IPS DF 19.7 (cell line): ENCODE measurements at places on chromosomes 13 and 19.

DNA sequence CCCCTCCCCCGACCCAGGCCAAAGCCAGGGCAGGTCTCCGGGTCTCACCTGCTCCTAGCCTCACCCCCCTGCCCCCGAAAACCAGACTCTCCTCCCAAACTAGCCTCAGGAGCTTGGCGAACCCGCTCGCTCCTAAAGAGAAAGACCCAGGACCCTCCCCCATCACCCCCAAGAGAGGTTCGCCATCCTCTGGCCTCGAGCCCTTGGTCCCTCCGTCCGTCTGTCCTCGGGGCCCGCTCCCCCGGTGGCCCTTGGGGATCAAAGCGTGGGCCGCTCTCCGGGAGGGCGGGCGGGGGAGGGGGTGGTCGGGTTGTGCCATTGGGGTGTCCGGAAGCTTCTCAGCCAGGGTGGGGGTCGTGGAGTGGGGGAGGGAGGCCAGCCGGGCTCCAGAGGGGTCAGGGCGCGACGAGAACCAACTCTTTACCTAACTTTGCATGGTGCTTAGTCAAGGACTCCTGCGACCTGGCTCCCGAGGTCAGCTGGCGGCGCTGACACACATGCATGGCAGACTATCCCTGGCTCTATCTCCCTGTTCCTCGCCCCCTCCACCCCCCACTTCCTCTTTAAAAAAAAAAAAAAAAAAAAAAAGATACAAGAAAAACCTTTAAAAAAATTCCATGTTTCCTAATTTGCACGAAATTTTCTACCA is 15.6 kb downstream of the SMIM24 start:
- no peak for DNase-seq

- DNase-seq, result no peak
Measured at GRCh38 chr19:3153286-3154230, 17.7 kb downstream of the GNA15 start.

DNA sequence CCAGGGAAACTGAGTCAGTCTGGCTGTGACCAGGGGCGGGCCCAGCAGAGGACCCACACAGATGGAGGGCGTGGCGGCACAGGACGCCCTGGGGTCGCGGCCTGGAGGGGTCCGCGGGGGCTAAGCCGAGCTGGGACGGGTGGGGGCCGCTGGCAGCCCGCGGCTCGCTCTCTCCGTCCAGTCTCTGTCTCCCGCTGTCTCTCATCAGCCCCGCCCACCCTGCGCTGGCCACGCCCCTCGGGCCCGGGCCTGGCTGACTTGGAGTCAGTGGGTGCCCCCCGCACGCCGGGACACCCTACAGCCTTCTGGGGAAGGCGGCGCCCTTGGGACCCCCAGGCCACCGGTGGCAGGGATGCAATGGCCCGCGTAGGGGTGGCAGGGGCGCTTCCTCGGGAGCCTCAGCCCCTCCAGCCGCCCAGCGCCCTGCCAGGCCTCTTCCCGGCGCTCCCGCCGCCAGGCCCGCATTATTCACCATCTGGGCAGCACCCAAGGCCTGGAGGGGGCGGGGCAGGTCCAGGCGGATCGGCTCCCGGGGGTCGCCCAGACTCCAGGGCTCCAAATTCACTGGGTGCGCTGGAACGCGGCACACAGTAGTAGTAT is at the start of gene TBXA2R:
Gene TBXA2R (minus strand): TSS at position 186 of the 600 bp plus-strand sequence. CDS start 6,241 bp downstream, outside the sequence.
- no peak for DNase-seq

DNA sequence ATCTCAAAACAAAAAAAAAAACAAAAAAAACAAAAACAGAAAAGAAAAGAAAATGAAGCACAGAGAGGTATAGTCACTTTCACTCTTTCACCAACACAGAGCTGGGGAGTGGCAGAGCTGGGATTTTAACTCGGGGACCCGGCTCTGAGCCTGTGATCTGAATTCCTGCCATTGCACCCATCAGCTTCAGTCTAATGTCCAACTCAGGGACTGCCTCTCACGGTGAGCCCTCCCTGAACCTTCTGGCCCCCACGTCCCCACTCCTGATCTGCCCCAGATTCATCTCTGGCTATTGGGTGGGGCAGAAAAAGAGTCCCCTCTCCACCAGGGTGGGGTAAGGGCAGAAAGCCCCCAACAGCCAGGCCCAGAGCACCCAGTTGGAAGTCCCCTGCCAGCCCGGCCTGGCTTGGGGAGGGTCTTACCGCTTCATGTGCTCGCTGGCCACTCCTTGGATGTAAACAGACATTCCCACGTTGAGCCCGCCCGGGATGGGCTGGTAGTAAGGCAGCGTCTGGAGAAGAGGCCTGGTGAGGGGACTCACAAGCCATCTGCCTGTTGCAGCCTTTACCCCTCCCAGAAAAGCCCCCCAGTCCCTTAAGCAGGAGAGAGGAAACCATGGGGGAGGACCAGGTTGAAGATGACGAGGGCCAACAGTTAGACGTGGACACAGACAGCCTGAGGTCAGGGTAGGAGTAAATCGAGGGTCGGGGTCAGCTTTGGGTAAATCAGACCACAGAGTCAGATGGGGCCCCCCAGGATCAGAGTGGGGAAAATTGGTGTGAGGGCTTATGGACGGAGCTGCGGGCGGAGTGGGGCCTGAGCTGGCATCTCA is 520 bp downstream of the LGALS4 start:
- DNase-seq, result no peak

DNA sequence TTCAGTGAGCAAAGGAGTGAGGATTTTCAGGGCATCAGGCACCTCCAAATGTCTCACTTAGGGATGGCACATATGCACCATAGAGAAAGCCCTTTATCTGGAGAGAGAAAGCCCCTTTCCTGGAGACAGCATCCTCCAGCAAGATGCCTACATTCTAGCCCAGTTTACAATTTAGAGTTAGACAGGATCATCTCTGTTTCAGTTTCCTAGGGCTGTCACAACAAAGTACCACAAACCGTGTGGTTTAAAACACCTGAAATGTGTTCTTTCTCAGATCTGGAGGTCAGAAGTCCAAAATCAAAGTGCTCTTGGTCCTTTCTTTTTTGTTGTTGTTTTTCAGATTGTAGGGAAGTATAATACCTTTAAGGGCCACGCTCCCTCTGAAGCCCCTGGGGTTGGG is 61.8 kb downstream of the MBNL2 start:
- DNase-seq, result no peak

DNA sequence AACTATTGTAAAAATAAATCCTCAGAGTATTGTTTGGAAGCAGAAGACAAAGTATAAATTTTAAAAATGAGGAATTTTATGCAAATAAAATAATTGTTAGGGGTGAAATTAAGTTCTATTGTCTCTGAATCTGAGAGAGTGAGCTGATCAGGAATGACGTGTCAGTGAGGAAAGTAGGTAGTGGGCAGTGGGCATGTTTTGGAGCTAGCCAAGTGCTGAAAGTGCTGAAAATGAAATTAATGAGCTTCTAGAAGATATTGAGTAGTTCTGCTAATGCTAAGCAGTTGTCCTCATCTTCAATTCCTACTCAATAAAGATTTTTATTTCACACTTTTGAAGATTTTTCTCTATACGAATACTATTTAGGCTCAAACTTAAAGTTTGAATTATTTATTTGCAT is 1167.8 kb upstream of the PCDH20 start:
- no peak for DNase-seq

GRCh38 chr19:18253716-18254115 is 20.5 kb downstream of the IQCN start:
- DNase-seq, result no peak

- DNase-seq, result no peak
Measured at GRCh38 chr19:33486936-33487811, 34.4 kb downstream of the PEPD start.

GRCh38 chr13:40028446-40028845 is 373.0 kb downstream of the COG6 start:
- no peak for DNase-seq

DNA sequence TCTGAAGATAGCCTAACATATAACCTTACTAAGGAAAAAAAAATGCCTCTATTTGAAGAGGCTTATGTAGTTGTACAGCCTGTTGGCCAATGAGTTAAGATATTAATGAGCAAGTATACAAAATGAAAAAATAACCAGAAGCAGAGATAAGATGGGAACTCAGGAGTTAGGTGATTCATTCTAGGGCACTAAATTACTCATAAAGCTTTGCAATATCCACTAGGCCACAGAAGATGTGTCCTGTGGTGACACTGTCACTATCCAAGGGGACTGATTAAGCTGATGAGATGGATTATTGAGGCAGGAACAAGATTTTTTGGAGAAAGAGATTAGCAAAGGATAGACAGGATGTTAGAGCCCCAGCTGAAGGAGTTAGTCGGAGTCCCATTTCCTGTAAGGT is 99.6 kb downstream of the LIG4 start:
- no peak for DNase-seq

DNA sequence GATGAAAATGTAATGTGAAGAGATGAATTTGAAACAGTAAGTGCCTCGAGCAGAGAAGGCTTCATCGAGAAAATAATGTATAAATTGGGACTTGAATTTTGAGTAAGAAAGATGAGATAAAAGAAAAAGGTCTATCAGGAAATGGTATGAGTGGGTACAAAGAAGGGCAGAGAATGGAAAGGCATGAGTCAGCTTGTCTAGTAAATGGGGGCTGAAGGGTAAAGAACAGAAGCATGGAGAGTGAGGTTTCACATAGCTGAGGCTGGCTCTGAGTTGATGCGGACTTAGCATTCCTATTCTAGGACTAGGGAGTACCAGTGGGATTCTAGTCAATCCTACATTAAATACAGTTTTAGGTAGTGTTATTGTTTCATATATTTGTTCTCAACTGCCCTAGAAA is 85.8 kb downstream of the ZC3H13 start:
- no peak for DNase-seq

- no peak for DNase-seq
Measured at GRCh38 chr13:114077933-114078325, 54.5 kb downstream of the RASA3 start.

DNA sequence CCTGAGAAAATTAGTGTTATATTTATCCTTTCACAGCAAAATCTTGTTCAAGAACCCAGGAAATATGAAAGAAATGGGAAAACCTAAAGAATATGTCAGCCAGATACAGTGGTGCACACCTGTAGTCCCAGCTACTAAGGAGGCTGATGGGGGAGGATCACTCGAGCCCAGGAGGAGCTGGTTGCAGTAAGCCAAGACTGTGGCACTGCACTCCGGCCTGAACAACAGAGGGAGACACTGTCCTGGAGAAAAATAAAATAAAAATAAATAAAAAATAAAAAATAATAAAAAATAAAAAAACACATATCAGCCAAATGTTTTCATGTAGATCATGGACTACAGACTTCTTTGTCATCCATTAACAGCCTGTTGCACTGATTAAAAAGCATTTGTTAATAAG is 244.8 kb upstream of the KLHL1 start:
- no peak for DNase-seq

DNA sequence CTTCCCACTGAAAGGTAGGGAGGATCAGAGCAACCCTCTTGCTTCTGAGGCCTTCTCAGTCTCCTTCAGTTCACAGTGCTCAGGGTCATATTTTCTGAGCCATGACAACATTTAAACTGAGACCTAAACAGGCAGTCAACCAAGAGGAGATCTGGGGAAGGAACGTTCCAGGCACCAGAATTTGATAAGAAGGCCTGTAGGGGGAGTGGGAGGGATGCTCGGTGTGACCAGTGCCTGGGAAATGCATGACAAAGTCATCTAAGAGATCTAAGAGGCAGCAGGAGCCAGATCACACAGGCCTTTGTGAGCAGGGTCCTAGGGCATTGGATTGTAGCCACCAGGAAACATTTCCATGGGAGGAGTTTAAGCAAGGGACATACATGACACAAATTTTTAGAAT is 71.6 kb downstream of the SHISA2 start:
- peak; percentile 69 for DNase-seq

GRCh38 chr13:26247011-26247410 is 6.9 kb upstream of the CDK8 start:
- DNase-seq, result no peak

- no peak for DNase-seq
Measured at GRCh38 chr13:113897966-113898365, 34.1 kb upstream of the GAS6 start.

- DNase-seq, result peak; percentile 42
Measured at GRCh38 chr13:50082426-50083281, 67.4 kb downstream of the KCNRG start.

DNA sequence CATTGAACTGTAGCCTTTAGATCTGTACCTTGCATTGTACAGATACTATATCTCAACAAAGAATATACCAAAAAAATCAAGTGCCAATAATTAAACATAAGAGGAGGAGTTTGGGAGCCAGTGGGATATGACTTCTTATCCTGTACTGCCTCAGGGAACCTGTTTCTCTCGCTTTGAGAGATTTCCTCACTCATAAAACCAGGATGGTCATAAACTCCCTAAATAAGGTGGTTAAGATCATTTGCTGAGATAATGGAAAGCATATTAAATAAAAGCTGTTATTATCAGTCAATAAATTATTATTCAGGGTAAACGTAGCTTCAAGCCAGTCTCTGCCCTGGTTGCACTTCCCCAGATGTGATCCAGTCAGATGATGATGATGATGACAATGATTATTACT is 17.0 kb downstream of the OPA3 start:
- DNase-seq, result no peak

DNA sequence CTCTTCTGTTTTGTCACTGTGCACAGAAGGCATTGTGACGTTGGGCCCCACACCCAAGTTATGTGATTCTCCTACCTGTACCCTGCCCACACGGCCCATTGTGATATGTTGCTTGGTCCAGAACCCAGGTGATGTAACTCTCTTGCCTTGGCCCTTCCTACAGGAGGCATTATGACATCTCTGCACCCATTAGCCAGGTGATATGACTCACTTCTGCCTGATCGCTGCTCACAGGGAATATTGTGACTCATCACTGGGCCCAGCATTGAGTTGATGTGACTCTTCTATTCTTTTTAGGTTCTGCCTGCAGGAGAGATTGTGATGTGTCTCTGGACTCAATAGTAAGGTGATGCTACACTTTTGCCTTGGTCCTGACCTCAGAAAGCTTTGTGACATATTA is 65.4 kb upstream of the ZNF91 start:
- DNase-seq, result no peak

GRCh38 chr19:4707956-4708650 is 15.5 kb downstream of the DPP9 start:
- no peak for DNase-seq

GRCh38 chr13:85806553-85807175 is 7.4 kb upstream of the SLITRK6 start:
- no peak for DNase-seq

GRCh38 chr19:49911381-49912145 is 14.9 kb upstream of the IL4I1 start:
- no peak for DNase-seq

DNA sequence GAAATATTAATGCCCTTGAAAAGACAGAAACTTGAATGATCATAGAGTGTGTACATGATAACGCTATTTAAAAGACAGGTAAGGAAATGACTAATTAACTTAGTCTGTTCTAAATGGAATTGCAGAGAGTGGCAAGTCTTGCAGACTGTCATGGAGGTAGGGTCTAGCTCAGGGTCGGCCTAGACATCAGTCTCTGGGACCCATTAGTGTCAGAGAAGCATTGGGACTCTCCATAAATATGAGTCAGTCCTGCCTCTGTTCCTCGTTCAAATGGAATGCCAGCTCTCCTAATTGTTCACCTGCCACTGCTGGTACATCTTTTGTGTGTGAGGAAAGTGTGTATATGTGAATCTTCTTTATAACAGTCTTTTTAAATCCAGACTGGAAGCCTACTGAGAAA is 28.0 kb downstream of the PCDH20 start:
- DNase-seq, result no peak

GRCh38 chr13:100394005-100394695 is 194.4 kb downstream of the GGACT start:
- DNase-seq, result no peak
